RPMI7951 (cell line): ENCODE measurements at places on chromosomes 4 and X.

DNA sequence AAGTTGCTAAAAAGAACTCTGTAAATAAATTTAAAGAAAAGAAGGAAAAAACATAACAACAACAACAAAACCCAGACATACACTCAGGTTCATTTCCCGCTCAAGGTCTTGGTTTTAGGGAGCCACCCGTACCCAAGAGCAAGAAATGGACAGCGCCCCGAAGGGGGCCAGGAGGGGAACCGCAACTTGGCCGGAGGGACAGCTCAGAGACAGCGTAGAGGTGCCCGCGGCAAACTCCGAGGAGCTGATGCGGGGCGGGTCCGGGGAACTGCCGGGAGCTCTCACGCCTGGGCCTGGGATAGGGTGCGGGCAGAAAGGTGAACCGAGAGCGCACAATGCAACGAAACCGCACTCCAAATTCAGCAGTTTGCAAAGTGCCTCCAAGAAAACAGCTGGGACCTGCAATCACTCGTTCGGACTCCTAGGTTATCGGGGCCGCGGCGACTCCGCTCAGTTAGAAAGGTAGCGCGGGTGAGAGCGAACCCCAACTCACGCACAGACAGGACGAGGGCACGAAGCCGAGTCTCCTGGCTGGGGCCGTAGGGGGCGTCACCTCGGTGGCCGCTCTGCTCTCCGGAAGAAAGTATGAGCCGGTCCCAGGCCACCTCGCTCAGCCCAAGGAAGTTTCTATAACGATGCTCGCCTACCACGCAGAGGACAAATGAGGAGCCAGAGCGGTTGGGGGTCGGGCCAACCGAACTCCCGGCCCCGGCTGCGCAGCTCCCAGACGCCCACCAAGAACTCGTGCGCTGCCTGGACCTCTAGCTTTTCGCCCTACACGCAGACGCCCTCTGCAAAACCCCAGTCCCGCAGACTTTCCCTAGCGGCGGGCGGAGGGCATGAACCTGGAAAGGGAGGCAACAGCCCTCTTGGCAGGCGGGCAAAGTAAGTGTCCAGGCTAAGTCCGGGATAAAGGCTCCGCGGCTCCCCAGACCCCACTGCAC lies 1.4 kb downstream of the NDNF start:
- peak; percentile 11 for DNase-seq

DNA sequence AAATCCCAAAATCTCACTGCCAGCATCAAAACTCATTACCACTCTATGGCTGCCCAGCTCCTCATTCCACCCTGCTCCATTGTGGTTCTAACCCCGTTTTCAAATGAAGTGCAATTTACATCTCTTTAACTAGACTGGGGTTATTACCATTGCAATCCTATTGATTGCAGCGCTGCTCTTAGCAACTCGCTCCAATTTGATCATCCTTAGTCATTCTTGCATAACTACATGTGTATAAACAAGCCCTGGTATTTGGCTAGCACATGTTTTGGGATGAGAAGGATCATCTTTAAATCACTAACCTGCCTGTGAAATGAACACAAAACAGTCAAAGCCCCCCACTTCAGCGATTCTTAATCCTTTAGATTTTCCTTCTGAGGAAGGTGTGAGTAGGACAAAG lies 340.1 kb upstream of the PPARGC1A start:
- DNase-seq = no peak

GRCh38 chrX:41236629-41237028 lies 97.3 kb upstream of the DDX3X start:
- DNase-seq = no peak

DNA sequence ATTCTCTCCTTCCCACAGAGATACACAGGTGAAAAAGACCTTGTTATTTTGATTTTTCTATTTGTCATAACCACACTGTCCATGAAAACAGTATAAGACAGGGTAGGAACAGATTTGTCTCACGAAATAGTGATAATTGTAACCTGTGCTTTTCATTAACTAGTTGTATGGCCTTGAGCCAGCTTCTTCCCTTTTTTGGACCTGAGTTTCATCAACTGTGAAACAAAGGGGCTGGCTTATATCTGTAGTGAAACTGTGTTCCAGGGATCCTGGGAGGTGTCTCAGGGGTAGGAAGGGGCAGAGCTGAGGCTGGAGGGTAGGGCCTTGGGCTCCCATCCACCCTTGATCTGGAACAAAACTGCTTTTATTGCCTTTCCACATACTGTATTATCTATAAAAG lies 50.9 kb downstream of the MED28 start:
- no peak for DNase-seq

- no peak for DNase-seq
Measured at GRCh38 chr4:2592572-2592971, 56.1 kb downstream of the FAM193A start.

- no peak for DNase-seq
Measured at GRCh38 chr4:8250227-8250626, 19.3 kb upstream of the HTRA3 start.
